ENCODE measurements at places on chromosomes 12 and 14. TPM values are rescaled to one million over a fixed set of nuclear protein-coding genes. Genes with fewer than 3 reads are reported as not detected.

DNA sequence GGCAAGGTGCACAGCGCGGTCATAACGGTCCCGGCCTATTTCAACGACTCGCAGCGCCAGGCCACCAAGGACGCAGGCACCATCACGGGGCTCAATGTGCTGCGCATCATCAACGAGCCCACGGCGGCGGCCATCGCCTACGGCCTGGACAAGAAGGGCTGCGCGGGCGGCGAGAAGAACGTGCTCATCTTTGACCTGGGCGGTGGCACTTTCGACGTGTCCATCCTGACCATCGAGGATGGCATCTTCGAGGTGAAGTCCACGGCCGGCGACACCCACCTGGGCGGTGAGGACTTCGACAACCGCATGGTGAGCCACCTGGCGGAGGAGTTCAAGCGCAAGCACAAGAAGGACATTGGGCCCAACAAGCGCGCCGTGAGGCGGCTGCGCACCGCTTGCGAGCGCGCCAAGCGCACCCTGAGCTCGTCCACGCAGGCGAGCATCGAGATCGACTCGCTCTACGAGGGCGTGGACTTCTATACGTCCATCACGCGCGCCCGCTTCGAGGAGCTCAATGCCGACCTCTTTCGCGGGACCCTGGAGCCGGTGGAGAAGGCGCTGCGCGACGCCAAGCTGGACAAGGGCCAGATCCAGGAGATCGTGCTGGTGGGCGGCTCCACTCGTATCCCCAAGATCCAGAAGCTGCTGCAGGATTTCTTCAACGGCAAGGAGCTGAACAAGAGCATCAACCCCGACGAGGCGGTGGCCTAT, 875 bp downstream of the HSPA2 start:
- peak; percentile 79 for DNase-seq

DNA sequence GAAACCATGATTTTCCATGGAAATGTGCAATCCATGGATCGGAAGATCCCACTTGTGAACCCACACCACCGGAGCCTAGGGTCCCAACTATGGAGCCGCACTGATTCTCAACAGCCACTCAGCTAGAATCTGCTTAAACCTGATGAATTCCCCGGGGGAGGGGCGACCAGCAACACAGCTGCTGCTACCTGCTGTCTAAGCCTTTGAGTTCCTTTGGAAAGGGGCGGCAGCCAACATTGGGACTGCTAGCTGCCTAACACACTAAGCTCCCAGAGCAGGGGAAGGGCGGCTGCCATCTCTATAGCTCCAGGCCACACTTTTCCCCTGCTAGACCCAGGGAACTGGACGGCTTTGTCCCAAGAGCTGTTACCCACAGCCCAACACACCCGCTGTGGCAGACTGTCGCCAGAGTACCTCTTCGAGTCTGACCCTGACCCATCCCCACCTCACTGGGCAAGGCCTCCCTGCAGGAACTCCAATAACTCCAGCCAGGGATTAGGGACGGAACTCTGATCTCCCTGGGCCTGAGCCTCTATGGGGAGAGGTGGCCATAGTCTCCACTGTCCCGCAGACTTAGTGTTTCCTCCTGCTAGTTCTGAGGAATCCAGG, 205.8 kb upstream of the SLC16A7 start:
- no peak for DNase-seq

DNA sequence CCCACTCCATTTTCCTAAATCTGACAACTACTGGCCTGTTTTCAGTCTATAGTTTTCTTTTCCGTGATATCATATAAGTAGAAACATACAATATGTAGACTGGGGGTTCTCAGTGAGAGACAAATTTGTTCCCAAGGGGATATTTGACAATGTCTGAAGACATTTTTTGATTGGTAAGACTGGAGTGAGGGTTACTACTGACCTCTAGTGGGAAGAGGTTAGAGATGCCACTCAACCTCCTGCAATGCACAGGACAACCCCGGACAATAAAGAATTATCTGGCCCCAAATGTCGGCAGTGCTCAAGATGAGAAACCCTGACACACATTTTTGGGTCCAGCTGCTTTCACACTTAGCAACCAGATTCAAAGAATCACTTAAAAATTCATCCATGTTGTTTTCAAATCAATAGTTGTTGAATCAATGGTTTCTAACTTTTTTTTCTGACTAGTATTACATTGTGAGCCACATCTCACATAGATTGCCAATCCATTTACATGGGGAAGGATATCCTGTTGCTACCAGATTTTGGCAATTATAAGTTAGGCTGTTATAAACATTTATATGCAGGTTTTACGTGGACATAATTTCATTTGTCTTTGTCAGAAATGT, 307.1 kb downstream of the RPL10L start:
- DNase-seq: no peak

DNA sequence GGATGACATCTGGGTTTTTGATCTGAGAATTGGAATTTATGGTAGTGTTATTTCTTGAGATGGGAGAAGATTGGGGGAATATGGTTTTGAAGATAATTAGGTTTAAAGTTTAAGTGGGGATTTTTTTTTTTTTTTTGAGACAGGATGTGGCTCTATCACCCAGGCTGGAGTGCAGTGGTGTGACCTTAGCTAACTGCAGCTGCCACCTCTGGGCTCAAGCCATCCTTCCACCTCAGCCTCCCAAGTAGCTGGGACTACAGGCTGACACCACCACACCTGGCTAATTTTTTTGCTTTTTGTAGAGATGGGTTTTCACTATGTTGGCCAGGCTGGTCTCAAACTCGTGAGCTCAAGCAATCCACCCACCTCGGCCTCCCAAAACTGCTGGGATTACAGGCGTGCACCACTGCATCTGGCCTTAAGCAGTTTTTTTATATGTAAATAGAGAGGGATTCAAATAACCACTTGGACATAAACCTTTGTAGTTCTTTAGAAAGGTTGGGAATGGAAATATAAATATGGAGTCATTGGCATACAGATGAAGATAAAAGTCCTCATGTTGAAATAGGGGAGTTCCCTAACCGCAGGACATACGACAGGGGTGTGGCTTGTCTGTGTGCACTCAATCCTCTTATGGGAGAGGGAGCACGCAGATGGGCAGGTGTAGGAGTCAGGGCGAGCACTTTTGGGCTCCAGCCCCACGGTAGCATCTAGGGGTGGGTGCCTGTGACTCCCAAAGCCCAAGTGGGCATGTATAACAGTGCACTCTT, 4.7 kb downstream of the LIN52 start:
- DNase-seq: no peak

DNA sequence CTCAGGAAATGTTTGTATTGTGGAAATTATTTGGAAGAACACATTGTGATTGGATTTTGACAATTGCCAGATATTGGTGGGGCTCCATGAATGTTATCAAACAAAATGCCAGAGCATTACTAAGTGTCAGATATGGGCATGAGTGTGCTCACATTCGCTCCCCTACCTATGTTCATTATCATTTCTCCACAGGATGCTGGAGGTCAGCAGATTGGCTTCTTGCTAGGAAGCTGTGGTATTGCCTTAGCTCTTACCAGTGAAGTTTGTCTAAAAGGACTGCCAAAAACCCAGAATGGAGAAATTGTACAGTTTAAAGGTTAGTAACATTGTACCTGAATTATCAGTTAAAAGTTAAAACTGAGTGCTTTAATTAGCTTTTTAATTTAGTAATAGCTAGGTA, 78.3 kb upstream of the ATF1 start:
- no peak for DNase-seq

DNAH10 gene
- not detected for total RNA-seq

MSI1 gene
- 0.58 TPM for total RNA-seq

- DNase-seq: peak; percentile 78
These were observed 523 bp downstream of the WSB2 start for GRCh38 chr12:118060301-118061010.

AQP2 gene
- total RNA-seq: not detected

GRCh38 chr14:69324341-69324931, 64.5 kb downstream of the GALNT16 start:
- no peak for DNase-seq

DNA sequence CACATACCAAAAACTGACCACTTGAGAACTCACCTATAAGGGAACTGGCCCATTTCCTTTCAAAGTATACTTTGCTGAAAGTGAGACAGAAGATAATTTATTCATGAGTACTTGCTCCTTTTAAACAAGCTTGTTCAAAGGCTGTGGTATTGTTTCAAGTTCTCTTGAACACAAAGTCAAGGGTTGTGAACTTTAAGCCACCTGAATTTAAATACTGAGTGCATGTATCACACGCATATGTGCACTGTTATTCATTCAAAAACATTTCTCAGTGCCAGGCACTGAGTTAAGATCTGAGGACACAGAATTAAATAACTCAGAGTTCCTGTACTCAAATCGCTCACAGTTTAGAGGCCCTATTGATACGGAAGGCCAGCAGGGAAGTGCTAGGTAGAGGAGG, 19.1 kb upstream of the LDHB start:
- no peak for DNase-seq

DTD2 gene
- total RNA-seq: 4.7 TPM

DNA sequence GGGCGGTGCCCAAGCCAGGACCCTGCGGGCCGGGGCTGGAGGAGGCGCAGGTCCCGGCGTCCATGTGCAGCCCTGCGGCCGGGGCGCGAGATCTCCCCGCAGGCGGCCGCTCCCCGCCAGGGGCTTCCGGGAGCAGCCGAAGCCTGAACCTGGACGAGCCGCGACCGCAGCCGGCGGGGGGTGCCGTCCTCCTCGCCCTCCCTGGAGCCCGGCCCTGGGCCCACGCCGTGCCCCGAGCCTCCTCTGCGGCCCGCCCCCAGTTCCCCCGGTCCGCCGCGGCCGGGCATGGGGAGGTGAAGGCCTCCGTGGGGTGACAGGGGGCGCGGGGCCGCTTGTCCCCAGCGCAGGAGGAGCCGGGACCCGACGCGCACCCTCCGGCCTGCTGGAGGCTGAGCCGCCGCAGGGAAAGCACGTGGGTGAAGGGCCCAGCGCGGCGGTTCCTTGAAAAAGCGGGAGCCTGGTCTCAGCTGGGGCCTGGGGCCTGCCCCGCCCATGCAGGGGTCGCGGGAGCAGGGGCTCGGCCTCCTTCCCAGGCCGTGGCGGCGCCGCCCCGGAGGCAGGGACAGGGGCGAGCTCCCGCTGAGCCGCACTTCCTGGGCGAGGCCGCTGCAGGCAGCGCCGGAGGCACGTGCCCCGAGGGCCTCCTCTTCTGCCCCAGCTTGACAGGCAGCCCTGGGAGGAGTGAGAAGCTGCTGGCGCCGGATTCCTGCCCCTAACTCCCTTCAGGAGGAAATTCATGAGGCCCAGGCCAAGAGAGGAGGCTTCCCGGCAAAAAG, 55.6 kb upstream of the PPP2R5C start:
- DNase-seq: peak; percentile 90

DNA sequence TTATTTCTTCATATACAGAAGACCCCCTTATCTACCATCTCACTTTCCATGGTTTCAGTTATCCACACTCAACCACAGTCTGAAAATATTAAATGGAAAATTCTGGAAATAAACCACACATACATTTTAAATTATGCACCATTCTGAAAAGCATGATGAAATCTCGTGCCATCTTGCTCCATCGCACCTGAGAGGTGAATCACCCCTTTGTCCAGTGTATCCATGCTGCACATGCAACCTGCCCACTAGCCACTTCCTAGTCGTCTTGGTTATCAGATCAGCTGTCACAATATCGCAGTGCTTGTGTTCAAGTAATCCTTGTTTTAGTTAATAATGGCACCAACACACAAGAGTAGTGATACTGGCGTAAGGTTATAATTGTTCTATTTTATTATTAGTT, 145.7 kb downstream of the C12orf42 start:
- no peak for DNase-seq

DNA sequence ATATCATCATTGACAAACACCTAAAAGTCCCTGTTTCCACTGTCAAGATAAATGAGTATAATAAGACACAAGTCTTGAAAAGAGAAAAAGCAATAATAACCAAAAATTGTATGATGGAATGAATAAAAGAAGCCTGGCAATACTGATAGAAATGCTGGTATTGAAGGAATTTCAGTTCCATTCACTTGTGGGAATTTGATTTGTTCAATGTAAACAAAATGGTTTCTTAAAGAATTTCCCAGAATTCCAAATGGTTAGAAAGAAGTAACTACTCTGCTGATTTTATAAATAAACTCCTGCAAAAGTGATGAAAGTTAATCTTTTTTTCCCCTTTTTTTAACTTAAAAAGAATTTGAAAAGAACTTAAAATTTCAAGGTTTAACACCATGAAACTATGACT, 129.9 kb upstream of the PDZRN4 start:
- DNase-seq: no peak

- DNase-seq: no peak
These were observed 99.2 kb downstream of the PHETA1 start for GRCh38 chr12:111269718-111270117.

- DNase-seq: peak; percentile 80
These were observed 5.7 kb downstream of the PRKAB1 start for GRCh38 chr12:119673634-119674033.

TMEM63C gene
- total RNA-seq: 4.6 TPM

CPNE6 gene
- not detected for total RNA-seq

DNA sequence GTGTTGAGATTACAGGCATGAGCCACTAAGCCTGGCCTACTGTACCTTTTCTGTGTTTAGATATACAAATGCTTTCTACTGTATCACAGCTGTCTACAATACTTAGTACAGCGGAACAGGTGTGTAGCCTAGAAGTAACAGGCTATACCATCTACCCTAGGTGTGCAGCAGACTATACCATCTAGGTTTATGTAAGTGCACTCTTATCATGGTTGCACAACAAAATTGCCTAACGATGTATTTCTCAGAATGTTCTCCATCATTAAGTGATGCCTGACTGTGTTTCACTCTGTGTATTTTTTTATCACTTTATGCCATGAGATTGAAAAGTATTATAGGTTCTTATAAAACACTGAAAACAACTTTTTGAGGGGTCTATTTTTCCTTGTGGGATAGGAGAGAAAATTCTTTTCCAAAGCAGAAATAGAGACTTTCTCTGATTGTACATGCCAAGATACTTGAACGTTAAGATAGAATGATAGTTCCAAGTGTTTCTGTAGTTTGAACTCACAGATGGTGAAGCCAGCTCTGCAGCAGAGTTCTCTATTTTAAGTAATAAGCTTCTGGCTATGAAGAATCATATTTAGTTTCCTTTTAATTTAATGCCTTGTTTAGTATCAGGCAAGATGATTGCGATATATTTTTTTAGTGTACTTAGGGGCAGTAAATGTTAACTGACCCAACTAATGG, 17.0 kb downstream of the TMPRSS12 start:
- DNase-seq: no peak

- no peak for DNase-seq
These were observed 37.3 kb downstream of the DCAF5 start for GRCh38 chr14:69115407-69116185.

DNA sequence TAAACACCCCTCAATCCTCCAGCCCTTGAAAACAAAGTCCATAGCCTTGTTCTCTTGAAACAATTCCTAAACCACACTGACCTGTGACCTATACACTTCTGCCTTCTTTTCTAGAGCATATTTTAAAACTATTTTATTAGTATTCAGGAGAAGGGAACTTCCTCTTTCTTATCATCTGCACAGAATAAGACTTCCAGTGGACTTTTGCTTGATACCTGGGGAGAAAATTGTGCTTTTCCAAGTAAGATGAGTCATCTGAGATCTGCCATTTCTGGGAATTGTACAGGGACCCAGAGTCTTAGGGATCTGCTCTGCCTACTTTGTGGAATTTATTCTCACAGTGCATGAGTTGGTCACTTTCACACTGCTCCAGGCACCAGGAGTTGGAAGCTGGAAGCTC, 10.5 kb upstream of the WNT5B start:
- no peak for DNase-seq
